ENCODE measurements at places on chromosomes 4 and X.

GRCh38 chr4:20832826-20833225 is 132.6 kb downstream of the PACRGL start:
- DNase-seq: no peak

DNA sequence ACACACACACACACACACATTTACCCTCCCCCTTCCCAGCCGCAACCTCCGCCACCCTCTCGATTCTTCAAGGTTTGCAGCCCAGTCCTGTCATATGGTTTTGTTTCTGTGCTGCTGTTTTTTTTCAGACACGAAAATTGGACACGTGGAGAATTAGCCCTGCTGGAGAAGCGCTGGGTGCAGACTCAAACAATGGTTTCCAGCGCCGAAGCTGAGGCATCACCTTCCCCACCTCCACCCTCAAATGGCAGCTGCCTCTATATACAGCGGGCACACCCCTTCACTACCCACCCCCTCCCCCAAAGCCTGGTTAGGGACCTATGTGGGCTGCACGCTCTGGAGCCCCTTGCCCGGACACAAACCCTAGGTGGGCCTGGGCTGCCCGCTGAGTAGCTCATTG is 87.9 kb downstream of the BCOR start:
- no peak for DNase-seq

DNA sequence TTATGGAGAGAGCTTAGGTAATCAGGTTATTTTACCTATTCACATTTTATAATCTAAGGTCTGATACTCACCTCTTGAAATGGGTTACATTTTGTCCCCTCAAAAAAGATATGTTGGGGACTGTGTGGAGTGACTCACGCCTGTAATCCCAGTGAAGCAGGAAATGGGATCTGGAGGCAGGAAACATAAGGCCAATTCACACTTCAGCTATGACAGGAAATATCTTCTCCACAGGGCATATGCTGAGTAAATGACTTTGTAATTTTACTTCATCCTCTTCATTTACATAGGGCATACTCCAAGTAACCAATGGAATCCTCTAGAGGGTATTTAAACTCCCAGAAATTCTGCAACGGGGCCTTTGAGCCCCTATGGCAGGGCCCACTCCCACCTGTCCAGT is 54.8 kb upstream of the ZMAT1 start:
- DNase-seq: no peak

GRCh38 chrX:48487362-48487798 is 11.4 kb downstream of the FTSJ1 start:
- DNase-seq: no peak

- DNase-seq: no peak
These were observed 15.6 kb upstream of the PDLIM3 start for GRCh38 chr4:185550933-185551332.

DNA sequence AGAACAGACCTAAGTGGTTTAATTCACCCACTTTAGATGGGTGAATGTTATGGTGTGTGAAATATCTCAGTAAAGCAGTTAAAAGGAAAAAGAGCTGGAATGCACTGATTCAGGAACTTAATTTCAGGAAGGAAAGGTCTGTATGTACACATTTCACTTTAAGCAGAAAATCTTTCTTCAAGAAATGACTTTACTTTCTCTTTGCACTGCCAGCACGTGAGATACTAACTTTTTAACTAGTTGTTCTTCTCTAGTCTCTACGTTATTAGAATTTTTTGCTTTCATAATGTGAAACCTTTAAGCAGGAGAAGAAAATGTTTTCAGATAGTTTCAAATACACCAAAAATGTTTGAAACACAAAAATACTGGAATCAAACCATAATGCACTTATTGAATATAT is 18.8 kb downstream of the C4orf46 start:
- DNase-seq: no peak

DNA sequence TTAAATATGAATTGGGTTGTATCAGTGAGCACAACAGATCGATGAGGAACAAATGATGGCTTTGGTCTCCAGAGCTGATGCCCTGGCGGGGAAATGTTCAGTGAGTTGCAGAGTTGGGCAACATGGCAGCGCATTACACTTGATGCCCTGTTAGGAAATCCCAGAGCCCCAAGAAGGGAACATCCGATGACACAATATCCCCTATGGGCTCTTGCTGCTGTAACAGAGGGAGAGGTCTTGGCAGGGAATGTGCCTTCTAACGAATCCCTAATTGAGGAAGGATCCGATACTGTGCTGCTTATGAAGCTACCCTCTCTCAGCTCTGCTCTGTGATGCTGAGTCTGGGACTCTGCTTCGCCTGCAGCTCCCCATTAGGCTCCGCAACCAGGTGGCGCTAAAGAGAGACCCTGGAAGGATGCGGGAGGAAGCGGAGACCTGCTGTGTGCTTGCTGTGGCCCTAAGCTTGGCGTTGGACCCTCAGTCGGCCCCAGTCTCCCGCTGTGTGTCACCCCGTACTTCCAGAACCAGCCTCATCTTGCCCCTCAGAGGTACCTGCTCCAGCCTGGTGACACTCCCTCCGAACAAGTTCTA is 38.9 kb downstream of the PDHA1 start:
- no peak for DNase-seq

- DNase-seq: no peak
These were observed 169.9 kb downstream of the UGT8 start for GRCh38 chr4:114768501-114768900.

DNA sequence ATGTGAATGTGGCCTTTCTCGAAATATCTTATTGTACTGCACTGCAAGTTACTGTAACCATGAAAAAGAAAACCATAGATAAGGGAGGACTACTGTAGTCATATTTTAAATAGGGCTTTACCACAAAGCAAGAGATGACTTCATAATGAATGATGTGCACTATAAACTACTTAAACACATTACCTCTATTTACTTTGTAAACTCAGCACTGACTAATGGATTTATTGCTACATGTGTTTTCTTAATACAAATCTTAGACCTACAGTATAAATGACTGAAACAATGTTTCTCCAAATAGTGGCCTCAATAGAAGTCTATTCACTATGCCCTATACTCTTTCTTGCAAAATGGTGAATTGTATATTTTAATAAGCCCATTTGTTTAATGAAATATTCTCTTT is 61.1 kb downstream of the HDX start:
- DNase-seq: no peak

DNA sequence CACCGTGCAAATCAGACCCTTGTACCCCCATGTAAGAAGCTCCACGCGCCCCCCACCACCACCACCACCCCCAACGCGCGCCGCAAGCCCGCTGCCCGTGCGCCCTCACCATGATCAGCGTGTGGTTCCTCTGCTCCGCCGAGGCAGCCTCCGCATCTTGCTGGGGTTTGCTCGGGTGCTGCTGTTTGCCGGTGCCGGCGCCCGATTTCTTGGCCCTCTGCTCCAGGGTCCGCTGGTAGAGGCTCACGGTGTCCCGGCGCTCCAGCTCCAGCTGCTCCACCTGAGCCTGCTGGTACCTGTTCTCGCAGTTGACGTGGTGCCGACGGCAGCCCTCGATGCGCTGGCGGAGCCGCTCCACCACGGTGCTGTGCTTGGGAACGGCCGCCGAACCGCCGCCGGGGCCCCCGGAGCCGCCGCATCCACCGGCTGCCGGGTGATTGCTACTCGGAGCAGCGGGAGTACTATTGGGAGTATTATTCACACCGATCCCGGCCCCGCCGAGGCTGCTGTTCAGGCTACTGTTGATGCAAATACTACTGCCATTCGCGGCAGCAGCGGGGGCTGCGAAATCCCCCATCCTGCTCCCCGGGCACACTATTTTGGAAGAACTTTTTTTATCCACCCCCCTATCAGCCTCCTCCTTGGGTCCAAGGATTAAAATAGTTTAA is 1.1 kb downstream of the MAML3 start:
- no peak for DNase-seq

GRCh38 chrX:45196701-45197100 is 4.0 kb downstream of the DIPK2B start:
- DNase-seq: no peak

DNA sequence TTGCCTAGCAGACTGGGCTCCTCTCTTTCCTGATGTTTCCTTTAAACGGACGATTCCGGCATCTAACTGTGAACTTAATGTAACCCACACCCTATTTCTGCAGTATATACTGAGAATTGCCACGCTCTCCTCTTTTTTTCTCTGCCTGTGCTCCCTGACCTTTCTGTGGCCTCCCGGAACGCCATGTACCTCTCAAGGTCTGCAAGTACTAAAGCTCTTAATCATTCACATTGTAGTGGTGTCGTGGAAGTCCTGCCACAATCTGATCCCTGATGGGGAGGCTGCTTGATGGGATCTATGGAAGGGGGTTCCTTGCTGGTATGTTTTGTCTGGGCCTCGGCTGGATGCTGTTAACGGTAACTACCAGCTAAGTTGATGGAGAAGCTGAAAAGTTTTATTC is 302.9 kb upstream of the EPHA5 start:
- no peak for DNase-seq

DNA sequence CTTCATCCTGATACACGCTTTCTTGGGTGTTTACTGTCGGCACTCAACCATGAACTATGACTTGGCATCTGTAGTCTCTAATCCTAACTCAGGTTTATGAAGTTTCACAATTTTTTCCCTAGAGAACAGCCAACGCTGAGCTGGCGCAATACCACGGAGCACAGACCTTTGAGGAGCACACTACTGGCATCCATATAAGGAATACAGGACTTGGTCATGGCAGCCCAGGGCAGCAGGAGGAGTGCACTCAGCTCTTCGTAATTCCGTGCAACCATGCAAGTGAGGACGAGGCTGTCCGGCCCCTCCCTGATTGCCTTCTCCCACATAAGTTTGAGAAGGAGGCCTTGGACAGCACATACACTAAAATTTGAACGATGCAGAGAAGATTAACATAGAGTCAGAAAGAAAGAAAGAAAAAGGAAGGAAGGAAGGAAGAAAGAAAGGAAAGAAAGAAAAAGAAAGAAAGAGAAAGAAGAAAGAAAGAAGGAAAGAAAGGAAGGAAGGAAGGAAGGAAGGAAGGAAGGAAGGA is 41.0 kb upstream of the PDLIM5 start:
- DNase-seq: no peak

GRCh38 chr4:2266181-2266580 is 4.3 kb upstream of the MXD4 start:
- no peak for DNase-seq

- DNase-seq: peak; percentile 20
These were observed 5.8 kb downstream of the BMP2K start for GRCh38 chr4:78781924-78782323.

Data from NCI-H2029 treated with DMSO at 0.1 percent for 48 hours (cell line).